ENCODE measurements at places on chromosomes 16 and 17.
A peak's percentile ranks its signal among the peaks of the same experiment; 100 is the strongest.

GRCh38 chr16:89093602-89094251 lies at the start of gene ACSF3:
Gene ACSF3, plus strand, starts transcription at chr16:89093852. Its CDS starts 6,830 bp downstream, at chr16:89100682.
- no peak for DNase-seq

- no peak for DNase-seq
Observed at GRCh38 chr17:81359218-81359617, 36.0 kb upstream of the BAHCC1 start.

GRCh38 chr17:46719891-46720290 lies 98.6 kb downstream of the WNT3 start:
- DNase-seq, result no peak

DNA sequence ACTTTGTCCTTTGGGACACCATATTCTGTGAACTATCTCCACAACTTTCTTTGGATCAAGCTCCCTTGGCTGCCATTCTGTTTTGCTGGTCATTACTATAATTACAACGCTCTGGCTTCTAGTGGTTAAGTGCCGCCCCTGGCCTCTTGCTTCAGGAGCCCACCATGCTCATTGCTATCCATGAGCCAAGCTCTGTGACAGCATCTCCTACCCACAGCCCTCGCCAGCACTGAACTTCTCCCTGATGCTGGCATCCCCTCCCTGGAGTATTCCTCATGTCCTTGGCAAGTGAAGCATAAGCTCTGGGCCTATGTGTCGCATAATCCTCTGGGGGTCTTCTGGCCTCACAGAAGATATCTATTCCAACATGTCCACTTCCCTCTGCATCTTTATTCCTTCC lies 60.6 kb upstream of the DHX40 start:
- no peak for DNase-seq

GRCh38 chr16:9521749-9522370 lies 430.4 kb downstream of the HAPSTR1 start:
- DNase-seq, result no peak

DNA sequence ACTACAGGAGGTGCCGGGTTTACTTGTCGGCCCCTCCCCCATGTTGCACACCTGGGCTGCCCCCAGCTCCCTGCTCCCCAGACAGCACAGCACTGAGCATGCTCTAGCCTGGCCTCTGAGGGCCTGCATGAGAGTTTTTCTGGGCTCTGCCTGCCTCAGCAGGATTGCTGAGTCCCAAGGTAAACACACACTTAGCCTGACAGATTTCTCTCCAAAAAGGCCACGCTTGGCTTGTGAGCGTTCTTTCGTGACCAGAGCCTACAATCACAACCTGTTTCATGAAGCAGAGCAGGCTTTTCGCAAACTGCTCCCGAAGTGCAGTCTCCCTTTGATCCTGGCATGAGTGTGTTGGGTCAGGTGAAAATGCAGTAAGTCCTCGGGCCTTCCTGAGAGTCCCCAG lies 9.8 kb upstream of the CD300E start:
- DNase-seq, result no peak

DNA sequence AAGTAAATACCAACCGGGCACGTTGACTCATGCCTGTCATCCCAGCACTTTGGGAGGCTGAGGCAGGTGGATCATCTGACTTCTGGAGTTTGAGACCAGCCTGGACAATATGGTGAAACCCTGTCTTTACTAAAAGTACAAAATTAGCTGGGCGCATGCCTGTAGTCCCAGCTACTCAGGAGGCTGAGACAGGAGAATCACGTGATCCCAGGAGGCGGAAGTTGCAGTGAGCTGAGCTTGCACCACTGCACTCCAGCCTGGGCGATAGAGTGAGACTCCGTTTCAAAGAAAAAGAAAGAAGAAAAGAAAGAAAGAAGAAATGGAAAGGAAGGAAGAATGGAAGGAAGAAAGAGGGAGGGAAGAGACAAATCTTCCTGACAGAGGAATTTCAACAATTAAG lies 108.7 kb downstream of the AHSP start:
- DNase-seq, result no peak

- peak; percentile 9 for DNase-seq
Observed at GRCh38 chr17:4969047-4969550, 1.5 kb upstream of the SPAG7 start.

DNA sequence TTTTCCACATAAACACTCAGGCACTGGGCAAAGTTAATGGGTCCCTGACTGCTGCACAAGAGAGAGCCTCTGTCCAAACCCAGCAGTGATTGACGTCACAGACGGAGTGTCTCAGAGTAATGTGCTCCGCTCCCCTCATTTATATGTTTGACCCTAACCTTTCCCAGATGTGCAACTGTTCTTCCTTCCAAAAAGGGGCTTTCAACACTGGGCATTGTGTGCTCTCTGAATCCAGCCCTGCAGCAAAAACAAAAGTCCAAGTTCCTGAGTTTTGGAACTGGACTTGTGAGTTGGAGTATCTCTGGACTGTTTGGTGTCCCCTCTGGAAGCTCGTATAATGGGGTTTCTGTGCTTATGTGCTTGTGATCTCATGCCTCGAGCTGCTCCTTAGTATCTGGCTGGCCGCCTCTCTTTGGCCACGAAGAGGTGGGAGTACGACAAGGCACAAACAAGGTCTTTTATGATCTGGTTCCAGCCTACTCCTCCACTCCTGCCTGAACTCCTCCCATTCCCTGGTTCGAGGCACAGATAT lies 76.4 kb upstream of the SMIM36 start:
- no peak for DNase-seq

DNA sequence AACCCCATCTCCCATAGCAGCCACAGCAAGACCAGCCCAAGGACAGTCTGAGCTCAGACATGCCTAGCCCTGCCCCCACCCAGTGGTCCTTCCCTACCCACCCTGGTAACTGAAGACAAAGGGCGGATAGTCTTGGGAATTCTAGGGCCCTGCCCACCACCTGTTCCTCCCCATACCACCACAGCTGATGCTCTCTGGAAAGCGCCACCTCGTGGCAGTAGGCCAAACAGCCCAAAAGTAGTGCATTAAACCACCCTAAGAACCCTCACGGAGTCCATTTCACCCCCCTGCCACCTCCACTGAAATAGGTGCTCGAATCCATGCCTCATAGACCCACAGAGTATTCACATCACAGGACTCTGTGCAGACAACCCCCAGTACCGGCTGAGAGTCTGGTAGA lies 1021.4 kb downstream of the CDH8 start:
- DNase-seq, result no peak

DNA sequence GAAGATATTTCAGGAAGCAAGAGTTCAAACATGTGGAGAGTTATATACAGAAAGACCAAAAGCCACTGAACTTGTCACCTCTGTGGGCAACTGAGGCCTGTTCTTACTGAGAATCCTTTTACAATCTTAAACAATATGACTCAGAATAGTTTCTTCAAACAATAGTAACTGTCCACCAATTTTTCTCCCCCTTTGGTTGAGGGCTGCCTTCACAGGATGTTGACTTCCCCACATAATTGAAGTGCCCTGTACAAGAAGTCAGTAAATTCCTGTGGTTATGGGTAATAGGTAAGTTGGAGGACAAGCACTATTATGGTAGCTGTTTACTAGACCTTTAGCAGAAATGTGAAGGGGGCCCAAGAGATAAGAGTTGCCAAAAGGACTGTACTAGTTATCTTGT lies 215.8 kb downstream of the CDH8 start:
- DNase-seq, result peak; percentile 8

GRCh38 chr16:89361751-89362539 lies 128.4 kb downstream of the ANKRD11 start:
- DNase-seq, result no peak

GRCh38 chr17:4551141-4551540 lies 4.0 kb downstream of the MYBBP1A start:
- DNase-seq, result no peak

DNA sequence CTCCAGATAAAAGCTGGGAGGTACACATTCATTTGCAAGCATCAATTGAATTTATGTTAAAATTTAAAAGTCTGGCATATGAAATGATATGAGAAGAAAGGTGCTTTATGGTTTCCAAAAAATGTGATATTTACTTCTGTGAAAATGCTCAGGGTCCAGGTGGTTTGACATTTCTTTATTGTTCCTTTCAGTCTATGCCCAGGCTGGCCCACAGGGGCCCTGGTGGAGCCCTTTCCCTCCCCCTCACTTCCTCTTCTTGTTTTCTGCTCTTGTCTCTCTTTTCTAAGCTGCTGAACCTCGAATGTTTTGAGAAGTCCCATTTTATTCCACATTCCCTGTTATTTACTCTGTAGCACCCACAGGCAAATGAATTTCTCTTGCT lies 127.8 kb downstream of the HS3ST3B1 start:
- DNase-seq, result no peak

DNA sequence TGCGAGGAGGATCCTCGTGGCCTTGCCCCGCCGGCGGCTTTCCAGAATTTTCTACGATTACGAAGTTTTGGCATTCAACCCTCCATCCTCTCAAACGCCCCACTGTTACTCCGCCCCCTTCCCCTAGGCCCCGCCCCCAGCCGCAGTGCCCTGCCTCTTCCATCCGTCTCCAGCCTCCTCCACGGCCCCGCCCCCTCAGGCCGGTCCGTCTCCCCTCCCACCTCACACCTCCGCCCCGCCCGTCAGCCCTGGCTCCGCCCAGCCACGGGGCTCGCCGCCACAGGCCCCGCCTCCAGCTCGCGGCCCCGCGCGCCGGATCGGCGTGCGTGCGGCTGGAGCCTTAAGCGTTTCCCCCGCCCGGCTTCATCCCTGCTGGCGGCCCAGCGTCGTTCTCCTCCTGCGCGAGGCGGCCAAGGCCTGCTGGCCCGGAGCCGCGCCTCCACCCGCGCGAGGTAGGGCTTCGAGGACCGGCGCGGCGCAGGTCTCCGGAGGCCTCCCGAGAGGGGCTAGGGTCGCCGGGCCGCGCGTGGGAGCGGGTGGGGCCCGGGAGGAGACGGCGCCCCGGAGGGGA lies at the start of the genes C17orf67 and DGKE:
Gene C17orf67, minus strand, starts transcription at position 112 of the 571 bp plus-strand sequence. CDS start 18,110 bp downstream, outside the sequence.
Gene DGKE, plus strand, starts transcription at position 343 of the 571 bp plus-strand sequence. CDS start 645 bp downstream, outside the sequence.
- DNase-seq, result peak; percentile 87

DNA sequence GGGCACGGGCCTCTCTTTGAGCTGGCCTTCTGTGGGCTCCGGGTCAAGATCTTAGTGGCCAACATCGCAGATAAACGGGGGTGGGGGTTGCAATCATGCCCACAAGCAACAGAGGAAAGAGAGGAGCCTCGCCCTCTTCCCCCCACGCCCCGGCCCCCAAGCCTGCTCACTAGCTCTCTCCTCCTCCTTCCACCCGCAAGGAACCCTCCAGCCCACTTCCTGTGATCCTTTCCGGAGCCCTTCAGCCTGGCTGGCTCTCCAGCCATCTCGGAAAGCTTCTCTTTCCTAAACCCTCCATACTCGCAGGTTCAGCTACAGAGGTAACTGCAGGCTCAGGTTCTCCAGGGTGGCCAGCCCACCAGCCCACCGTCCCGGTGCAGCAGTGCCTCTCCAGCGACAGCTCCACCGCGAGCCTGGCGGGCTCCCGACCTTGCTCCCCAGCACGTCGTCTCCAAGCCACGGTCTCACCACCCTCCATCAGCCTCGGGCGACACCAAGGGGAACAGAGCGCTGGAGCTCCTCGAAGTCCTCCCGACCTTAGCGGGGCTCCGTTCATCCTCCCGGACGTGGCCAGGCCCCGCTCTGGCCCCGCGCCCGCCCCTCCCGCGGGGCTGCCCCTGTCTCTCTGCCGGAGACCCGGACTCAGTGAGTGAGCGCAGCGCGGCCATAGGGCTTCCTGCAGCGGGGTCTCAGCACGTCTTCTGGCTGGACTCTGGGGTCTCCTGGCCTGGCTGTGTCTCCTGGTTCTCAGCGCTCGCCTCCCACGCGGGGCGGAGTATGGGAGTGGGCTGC lies 12.9 kb upstream of the ODF4 start:
- no peak for DNase-seq

DNA sequence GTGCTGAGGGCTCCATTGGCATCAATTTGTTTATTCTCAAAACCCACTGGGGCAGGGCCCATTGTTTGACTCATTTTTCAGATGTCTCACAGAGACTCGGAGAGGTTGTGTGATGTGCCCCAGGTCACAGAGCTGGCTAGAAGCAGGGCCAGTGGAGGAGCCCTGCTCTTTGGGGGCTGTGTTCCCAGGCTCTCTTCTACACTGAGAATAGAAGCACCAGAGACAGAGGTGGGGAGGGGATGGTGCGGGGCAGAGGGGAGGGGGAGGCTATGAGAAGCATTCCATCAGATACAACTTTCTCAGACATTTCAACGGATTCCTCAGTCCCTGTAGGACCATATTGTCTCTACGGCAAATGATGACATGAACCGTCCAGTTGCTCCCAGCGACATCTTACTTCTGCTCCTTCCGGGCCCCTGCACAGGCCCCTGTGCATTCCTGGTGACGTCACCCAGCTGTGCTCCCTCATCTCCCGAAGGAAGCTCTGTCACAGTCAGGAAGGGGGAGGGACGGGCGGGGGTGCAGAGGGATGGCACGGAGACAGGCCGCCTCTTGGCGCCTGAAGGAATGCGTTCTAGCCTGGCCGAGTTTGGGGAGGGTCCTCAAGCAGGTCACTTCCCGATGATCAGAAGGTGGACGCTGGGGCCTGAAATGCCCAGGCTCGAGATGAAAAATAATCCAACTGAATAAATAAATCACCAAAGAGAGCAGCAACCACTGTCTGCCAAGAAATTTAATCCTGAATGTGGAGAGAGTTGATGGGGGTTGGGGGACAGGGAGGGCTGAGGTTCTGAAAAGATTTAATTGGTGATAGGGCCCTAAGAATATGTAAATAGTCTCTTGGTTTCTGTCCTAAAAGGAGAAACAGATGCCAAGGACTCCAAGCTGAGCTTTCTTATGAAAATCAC lies 114.1 kb downstream of the NOG start:
- no peak for DNase-seq

- no peak for DNase-seq
Observed at GRCh38 chr16:79393564-79393963, 207.0 kb downstream of the MAF start.

All from SW 1271 (cell line).